ENCODE measurements at places on chromosomes 3 and 15. TPM values are rescaled to one million over a fixed set of nuclear protein-coding genes. Genes with fewer than 3 reads are reported as not detected.

LYZL4 gene
- polyA plus RNA-seq, result not detected

FAM162A gene
- polyA plus RNA-seq, result 59.4 TPM

CXCR6 gene
- 1.1 TPM for polyA plus RNA-seq

ZNF501 gene
- polyA plus RNA-seq, result 1.7 TPM

CFAP92 gene
- 0.21 TPM for polyA plus RNA-seq

PAK6 gene
- polyA plus RNA-seq, result 0.43 TPM

HGD gene
- polyA plus RNA-seq, result 44.6 TPM

MAP6D1 gene
- 1.8 TPM for polyA plus RNA-seq

SLC22A14 gene
- 0.07 TPM for polyA plus RNA-seq

DPPA2 gene
- not detected for polyA plus RNA-seq

BCHE gene
- 1.1 TPM for polyA plus RNA-seq

DNASE1L3 gene
- 4.9 TPM for polyA plus RNA-seq

SLC2A2 gene
- polyA plus RNA-seq, result not detected

ACAN gene
- 0.11 TPM for polyA plus RNA-seq

NPHP3 gene
- polyA plus RNA-seq, result 4.8 TPM

TRANK1 gene
- 5.7 TPM for polyA plus RNA-seq

Measured in adipose tissue (tissue), 3 donors.